ENCODE measurements at places on chromosomes 13 and 19.

DNA sequence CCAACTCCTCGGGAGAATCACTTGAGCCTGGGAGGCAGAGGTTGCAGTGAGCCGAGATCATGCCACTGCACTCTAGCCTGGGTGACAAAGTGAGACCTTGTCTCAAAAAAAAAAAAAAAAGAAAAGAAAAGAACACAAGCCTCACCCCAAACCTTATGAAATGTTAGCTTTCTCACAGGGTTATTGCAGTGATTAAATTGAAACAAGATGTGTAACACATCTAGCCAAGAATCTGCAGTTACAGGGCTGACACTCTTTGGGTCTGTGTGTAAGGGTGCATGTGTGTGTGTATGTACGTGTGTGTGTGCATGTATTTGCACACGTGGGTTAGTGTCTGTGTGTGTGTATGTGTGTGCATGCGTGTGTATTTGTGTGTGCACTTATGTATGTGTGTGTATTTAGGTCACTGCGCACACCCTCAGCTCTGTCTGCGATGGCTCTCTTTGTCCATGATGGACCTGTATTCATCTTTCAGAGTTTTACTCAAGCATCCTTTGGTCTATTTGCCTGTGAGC, 336.3 kb downstream of the UQCRFS1 start:
- no peak for DNase-seq

GRCh38 chr13:43356567-43356966, 333.2 kb downstream of the DNAJC15 start:
- no peak for DNase-seq

GRCh38 chr19:21569494-21569865, 64.1 kb downstream of the ZNF429 start:
- no peak for DNase-seq

GRCh38 chr19:45141203-45141900, 19.4 kb downstream of the NKPD1 start:
- DNase-seq, result no peak

- no peak for DNase-seq
These were observed 60.0 kb upstream of the LRCH1 start for GRCh38 chr13:46492946-46493345.

GRCh38 chr19:42287017-42287826, 14.7 kb upstream of the PRR19 start:
- DNase-seq, result no peak

DNA sequence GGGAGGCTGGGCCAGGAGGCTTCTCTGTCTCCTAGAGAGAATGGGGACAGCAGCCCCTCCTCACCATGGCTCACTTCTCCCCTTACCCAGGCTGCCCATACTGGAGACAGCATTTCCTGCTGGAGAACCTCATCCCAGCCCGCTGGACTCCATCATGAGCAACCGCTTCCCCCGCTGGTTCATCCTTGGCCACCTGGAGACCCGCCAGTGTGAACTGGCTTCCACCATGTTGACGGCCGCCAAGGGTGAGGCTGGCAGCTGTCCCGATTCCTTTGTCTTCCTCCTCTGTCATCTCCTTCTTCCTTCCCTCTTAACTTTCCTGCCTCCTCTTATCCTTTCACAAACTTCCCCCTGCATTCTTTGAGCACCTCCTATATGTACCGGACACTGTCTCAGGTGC, 28.0 kb downstream of the ZSWIM4 start:
- no peak for DNase-seq

Data from GM12878 (cell line).